Osteocyte (in vitro differentiated cells): ENCODE measurements at places on chromosomes 12 and 14. TPM values are rescaled to one million over a fixed set of nuclear protein-coding genes. Genes with fewer than 3 reads are reported as not detected.
A peak's percentile ranks its signal among the peaks of the same experiment; 100 is the strongest.

DNA sequence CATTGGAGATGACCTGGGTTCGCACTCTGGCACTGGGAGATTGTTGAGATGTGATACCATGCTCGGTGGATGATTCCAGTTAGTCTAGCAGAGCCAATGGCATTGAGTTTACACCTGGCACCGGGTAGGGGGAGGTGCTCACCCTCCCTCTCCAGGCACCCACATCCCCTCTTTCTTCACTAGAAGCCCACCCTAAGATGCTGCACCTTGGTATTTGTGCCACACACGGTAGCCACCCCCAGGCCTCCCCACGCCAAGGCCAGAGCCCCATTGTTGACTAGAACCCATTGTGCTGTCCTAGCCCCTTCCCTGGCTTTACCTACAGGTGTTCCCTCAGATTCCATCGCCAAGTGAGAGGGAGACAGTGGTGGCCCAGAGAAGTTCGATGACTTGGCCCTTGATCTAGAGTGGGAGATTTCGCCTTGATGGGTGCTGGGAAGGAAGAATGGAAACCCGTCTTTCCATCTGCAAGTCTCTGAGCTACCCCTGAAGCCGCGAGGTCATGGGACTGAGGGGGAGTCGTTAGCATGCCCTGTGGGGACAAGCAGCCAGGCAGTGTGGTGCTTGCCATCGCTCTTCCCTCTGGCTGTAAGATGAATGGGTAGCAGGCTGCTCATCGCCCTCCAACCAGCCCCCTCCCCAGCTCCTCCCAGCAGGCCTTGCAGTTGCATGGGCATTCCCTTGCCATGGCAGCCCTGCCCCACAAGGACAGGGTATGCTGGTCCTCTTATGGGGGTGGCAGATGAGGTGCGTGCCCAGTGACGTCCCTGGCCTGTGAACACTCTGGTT, 8.7 kb downstream of the CCND2 start:
- no peak for DNase-seq
- H3K4me1 ChIP-seq: no peaks in the 10 kb centered on the region
- no peak overlapping the region for H3K4me3 ChIP-seq
- no peak overlapping the region for H3K27ac ChIP-seq
- H3K36me3 ChIP-seq: no peaks in the 10 kb centered on the region
- H3K27me3 ChIP-seq: peaks cover 35% of the 10 kb centered on the region

DNA sequence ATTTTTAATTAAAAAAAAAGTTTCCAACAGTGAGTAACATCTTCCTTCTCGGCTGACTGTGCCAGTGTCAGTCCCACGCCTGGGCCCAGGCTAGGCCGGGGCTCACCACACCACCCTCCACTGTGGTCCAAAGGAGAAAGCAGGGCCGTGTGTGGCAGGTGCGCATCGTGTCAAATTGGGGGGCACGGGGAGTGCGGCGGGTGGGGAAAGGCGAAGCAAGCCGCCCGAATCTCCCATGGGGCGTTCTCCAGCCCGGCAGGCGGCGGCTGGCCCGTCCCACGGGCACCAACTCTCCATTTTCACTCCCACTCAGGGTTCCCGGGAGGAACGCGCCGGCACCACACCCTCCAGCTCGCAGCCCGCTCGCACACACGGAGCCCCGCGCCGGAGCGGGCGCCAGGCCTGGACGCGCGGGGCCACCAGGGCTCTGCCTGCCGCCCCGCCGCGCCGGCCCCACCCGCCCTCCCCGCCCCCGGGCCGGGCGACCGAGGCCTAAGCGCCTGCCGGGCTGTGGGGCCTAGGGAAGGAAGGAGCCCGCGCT, 604 bp downstream of the EEA1 start:
- H3K36me3 ChIP-seq: peaks cover 4% of the 10 kb centered on the region
- H3K4me1 ChIP-seq: peaks cover 45% of the 10 kb centered on the region
- H3K4me3 ChIP-seq: peak overlapping the region; percentile 81
- peak; percentile 84 for DNase-seq

DNA sequence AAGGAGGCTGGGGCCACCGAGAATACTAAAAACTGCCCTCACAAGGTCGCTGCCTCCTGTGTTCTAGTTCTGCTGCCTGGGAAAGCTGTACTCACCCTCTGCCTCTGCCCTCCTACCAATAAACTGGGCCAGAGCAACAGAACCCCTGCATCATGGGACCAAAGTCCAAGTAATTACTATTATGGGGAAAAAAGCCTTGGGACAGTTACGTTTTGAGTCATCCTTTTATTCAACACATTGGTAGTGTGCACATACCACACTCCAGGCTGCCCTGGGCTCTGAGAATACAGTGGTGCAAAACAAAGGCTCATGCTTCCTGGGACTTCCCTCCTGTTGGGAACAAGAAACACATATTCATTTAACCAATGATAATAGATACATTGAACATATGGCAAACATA, 49.0 kb downstream of the CACNA1C start:
- no peak for DNase-seq
- no peaks in the 10 kb centered on the region for H3K27me3 ChIP-seq
- H3K36me3 ChIP-seq: peaks cover 3% of the 10 kb centered on the region

GRCh38 chr14:104750056-104750752, 2.7 kb upstream of the SIVA1 start:
- H3K27ac ChIP-seq: peak overlapping the region; percentile 92
- peak overlapping the region; percentile 12 for H3K4me3 ChIP-seq
- H3K27me3 ChIP-seq: no peaks in the 10 kb centered on the region
- no peak for DNase-seq
- H3K4me1 ChIP-seq: peaks cover 59% of the 10 kb centered on the region

- H3K27me3 ChIP-seq: no peaks in the 10 kb centered on the region
- H3K4me3 ChIP-seq: no peak overlapping the region
- no peaks in the 10 kb centered on the region for H3K36me3 ChIP-seq
- DNase-seq: no peak
- no peaks in the 10 kb centered on the region for H3K4me1 ChIP-seq
Measured at GRCh38 chr14:44612002-44612401, 104.9 kb upstream of the FSCB start.

GRCh38 chr12:111154147-111154834, 214.6 kb downstream of the PHETA1 start:
- no peak overlapping the region for H3K4me3 ChIP-seq
- no peak for DNase-seq
- no peaks in the 10 kb centered on the region for H3K36me3 ChIP-seq

DNA sequence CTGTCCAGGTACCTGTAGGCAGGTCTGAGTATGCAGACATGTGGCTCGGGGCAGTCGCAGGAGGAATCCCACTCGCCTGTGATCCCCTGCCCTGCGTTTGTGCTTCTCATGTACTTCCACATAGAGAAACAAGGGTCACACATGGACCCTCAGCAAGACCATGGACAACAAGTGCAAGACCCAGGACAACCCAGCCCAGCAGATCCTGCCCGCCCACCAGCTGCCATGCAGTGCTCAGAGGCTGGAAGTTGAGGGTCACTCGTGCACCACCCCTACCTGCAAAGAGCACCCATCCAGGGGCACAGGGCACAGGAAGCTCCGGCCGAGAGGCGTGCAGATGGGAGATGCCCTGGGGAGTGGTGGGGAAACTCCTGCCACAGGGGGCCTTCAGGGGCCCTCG, 67.5 kb upstream of the C14orf180 start:
- no peaks in the 10 kb centered on the region for H3K36me3 ChIP-seq
- no peaks in the 10 kb centered on the region for H3K27me3 ChIP-seq
- no peaks in the 10 kb centered on the region for H3K4me1 ChIP-seq
- DNase-seq: peak; percentile 67
- no peak overlapping the region for H3K27ac ChIP-seq
- no peak overlapping the region for H3K4me3 ChIP-seq

DNA sequence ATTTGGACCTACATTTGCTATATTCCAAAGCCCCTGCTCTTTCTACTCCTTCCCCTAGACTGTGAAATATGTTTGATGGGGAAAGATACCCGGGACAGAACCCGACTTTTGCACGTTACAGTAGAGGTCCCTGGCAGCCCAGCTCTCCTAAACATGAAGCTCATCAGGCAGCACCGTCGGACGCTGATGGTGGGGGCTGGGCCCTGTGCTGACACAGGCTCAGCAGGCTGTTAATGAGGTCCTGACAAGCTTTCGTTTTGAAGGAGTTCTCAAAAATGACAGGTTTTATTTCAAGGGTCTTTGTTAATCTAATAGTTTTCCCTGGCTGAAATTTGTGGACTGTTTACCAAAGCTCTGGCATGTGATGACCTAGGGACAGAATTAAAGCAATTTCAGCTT, 102.3 kb downstream of the SLC25A47 start:
- peaks cover 3% of the 10 kb centered on the region for H3K36me3 ChIP-seq
- peaks cover 60% of the 10 kb centered on the region for H3K4me1 ChIP-seq
- H3K27ac ChIP-seq: no peak overlapping the region
- no peak overlapping the region for H3K4me3 ChIP-seq
- H3K27me3 ChIP-seq: no peaks in the 10 kb centered on the region
- no peak for DNase-seq

- no peaks in the 10 kb centered on the region for H3K27me3 ChIP-seq
- DNase-seq: no peak
Measured at GRCh38 chr12:22880331-22880730, 255.4 kb downstream of the ETNK1 start.

GRCh38 chr12:56326126-56326525, 7.7 kb downstream of the PAN2 start:
- no peaks in the 10 kb centered on the region for H3K27me3 ChIP-seq
- no peak for DNase-seq
- H3K4me3 ChIP-seq: no peak overlapping the region

DNA sequence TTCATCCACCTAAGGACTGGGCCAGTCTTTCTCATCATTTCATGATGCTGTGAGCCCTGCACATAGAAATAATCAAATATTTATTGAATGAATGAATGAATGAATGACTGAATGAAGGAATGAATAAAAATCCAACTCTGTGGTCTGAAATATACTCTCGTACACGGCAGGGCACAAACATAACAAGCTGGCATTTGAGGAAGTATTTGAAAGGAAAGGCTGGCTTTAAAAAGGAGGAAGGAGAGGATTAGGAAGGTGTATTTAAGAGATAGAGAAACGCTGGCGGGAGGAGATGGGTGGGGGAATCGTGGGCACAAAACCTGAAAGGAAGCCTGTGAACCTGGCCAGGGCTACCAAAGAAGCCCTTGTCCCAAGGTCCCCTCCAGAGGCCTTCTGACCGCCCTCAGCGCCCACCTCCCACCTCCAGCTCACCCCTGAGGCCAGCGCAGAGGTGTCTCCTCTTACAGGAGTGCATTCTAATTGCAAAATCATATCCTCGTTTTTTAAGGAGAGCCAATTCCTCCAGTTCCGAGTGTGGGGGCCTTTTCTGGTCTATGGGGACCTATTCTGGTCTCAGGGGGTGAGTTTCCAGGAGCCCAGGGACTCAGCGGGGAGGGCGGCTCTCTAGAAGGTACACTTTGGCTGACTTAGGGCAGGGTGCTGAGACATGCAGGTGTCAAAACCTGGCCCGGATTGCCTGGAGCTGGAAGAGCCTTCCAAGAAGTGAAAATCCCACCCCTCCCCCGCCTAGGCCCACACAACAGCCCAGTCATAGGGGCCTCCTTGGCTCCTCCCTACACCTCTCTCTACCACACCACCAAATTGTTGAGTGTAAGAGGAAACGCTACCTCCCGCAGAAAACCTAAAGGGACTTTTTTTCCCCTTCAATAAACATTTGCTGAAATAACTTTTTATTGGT, 8.7 kb upstream of the JDP2 start:
- H3K4me3 ChIP-seq: no peak overlapping the region
- DNase-seq: no peak
- no peaks in the 10 kb centered on the region for H3K36me3 ChIP-seq
- peaks cover 8% of the 10 kb centered on the region for H3K27me3 ChIP-seq
- no peak overlapping the region for H3K27ac ChIP-seq

DNA sequence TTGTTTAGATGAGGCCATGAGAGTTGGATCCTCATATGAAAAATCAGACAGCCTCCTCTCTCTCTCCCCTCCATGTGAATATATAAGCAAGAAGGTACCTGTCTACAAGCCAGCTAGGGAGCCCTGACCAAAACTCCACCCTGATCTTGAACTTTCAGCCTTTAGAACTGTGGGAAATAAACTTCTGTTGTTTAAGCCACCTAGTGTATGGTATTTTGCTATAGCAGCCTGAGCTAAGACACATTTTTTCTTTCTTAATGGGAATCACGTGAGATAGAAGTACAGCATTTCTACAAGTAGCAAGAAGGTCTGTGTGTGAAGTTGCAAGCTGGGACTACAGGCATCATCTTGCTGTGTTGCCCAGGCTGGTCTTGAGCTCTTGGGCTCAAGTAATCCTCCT, 16.3 kb upstream of the ABHD12B start:
- no peak for DNase-seq
- H3K4me3 ChIP-seq: no peak overlapping the region
- no peaks in the 10 kb centered on the region for H3K36me3 ChIP-seq
- no peaks in the 10 kb centered on the region for H3K27me3 ChIP-seq

GRCh38 chr12:57545809-57546437, 1.1 kb downstream of the DCTN2 start:
- H3K36me3 ChIP-seq: peaks cover 12% of the 10 kb centered on the region
- DNase-seq: no peak
- peak overlapping the region; percentile 98 for H3K4me3 ChIP-seq
- H3K27ac ChIP-seq: peak overlapping the region; percentile 93

GRCh38 chr14:29858299-29858698, 69.3 kb downstream of the PRKD1 start:
- no peaks in the 10 kb centered on the region for H3K27me3 ChIP-seq
- H3K4me1 ChIP-seq: no peaks in the 10 kb centered on the region
- DNase-seq: no peak
- H3K4me3 ChIP-seq: no peak overlapping the region
- peaks cover 2% of the 10 kb centered on the region for H3K36me3 ChIP-seq
- no peak overlapping the region for H3K27ac ChIP-seq

GRCh38 chr12:68675101-68675842, 11.5 kb upstream of the NUP107 start:
- peaks cover 7% of the 10 kb centered on the region for H3K27me3 ChIP-seq
- peaks cover 10% of the 10 kb centered on the region for H3K4me1 ChIP-seq
- H3K4me3 ChIP-seq: no peak overlapping the region
- no peaks in the 10 kb centered on the region for H3K36me3 ChIP-seq

- no peaks in the 10 kb centered on the region for H3K4me1 ChIP-seq
- H3K36me3 ChIP-seq: no peaks in the 10 kb centered on the region
- no peak overlapping the region for H3K27ac ChIP-seq
- DNase-seq: no peak
Measured at GRCh38 chr14:36442824-36443241, 77.2 kb downstream of the NKX2-1 start.

Gene RAPGEF3
- 1.2 and 1.9 TPM in 2 replicates for total RNA-seq

Gene SLC8A3
- not detected in 2 replicates for total RNA-seq

Gene CLMN
- total RNA-seq: 5.1 and 5.4 TPM in 2 replicates

Gene HECTD4
- total RNA-seq: 62.6 and 63.3 TPM in 2 replicates

Gene GPR84
- not detected in 2 replicates for total RNA-seq

Gene SCNN1A
- total RNA-seq: 2.5 and 3.2 TPM in 2 replicates

Gene MYL2
- not detected in 2 replicates for total RNA-seq

Gene KCNH5
- total RNA-seq: not detected in 2 replicates

Gene GCN1
- total RNA-seq: 106 and 115 TPM in 2 replicates

Gene TAS2R9
- 0.34 TPM in 1 of 2 replicates, not detected in the other for total RNA-seq

Gene JPH4
- total RNA-seq: not detected in 2 replicates

Gene HOMEZ
- total RNA-seq: 6.9 and 8.4 TPM in 2 replicates

Gene USP44
- total RNA-seq: 0.39 and 0.73 TPM in 2 replicates
